Stimulated activated CD4-positive, alpha-beta T cell treated with anti-CD3 and anti-CD28 coated beads, Interleukin-1b, Interleukin-23, amount 100 ng/mL, for 4 hours (primary cell): ENCODE measurements at places on chromosomes 16 and 17.

DNA sequence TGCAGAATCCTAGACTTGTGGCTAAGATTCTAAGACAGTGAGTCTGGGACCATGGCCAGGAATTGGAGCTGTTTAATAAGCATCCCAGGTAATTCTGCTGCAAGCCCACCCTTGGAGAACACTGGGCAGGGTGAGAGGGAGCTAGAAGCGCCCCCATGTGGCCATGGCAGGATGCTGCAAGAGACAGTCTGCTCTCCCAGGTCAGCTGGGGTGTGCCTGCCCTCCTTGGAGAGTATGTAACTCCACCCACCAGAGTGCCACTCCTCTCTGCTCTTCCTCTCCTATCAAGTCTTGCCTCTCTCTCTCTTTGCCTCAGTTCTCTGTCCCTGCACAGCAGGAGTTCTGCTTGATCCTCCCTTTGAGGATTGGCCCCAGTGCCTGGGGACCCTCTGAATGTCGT lies 14.9 kb downstream of the RCVRN start:
- DNase-seq = no peak

DNA sequence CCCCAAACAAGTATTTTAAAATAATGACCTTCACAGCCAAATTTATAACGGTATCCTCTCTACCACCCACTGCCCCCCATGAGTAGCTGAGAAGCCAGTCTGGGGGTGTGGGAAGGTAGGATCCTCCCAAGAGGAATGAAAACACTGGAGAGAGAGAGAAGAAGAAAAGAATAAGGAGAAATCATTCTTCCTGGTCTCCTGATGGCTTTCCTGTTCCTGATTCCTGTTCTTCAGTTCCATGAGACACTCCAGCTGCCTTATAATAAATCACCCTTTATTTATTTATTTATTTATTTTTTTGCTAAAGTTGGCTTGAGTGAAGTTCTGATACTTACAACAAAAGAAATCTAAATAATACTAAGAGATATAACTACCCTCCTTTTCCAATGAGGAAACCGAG lies 56.4 kb upstream of the FAM20A start:
- no peak for DNase-seq

DNA sequence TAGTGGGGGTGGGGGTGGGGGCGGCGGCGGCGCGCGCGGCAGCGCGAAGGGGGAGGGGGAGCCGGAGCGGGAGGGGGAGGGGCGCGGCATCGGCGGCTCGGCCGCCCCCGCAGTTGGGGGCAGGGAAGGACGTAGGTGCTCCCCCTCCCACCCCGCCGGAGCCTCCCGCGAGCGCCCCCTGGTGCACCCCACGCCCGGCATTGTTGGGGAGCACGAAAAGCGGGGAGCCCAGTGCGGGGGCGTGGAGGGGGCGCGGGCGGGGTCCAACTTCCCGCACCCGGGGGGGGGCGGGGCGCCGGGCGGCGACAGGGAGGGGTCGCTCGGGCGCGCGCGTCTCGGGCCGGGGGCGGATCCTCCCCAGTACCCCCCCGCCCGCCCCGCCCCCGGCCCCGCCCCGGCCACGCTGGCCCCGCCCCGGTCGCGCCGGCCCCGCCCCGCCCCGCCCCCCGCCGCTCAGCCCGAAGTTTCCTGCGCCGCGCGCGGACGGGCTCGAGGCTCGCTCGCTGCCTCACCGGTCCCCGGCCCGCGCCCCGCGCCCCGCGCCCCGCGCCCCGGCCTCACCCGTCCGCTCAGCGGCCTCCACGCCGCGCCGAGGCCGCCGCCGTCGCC lies at the start of gene CACNA1H:
TSS of gene CACNA1H (plus strand) at position 456 of the 609 bp plus-strand sequence. CDS start 632 bp downstream, outside the sequence.
- peak; percentile 64 for DNase-seq

GRCh38 chr17:64065161-64065560 lies 44.7 kb upstream of the ICAM2 start:
- no peak for DNase-seq

DNA sequence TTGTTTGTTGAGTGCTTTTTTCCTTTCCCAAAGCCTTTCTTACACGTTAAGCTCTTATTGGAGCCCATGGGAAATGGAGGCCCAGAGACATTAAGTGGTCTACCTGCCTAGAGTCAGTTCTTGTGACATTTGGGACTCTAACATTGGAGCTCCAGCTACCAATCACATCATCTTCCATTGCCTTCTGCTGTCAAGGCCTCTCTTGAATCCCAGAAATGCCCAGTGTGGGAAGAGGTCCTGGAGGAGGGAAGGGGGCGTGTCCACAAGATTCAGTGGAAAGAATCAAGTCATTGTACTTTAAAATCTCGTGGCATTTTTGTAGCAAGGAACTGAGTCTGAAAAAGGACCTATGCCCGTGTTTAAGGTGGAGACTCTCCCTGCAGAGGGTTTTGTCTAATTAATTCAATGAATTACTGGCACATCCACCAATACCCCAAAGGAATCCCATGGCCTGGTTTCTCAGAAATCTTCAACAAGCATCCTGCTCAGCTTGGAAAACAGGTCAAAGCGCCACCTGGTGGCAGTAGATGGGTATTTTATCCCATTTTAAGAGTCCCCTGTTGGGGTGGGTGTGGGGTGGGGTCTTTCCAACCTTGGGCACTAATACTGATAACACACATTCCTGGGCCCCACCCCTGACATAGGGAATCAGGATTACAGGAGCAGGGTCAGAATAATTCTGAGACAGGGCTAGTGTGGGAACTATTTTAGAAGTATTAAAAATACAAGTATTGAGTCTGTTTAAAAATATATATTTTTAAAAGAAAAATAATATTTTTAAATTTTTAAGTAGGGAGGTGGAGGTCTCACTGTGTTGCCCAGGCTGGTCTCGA lies 24.6 kb downstream of the GPT2 start:
- DNase-seq = peak; percentile 46

DNA sequence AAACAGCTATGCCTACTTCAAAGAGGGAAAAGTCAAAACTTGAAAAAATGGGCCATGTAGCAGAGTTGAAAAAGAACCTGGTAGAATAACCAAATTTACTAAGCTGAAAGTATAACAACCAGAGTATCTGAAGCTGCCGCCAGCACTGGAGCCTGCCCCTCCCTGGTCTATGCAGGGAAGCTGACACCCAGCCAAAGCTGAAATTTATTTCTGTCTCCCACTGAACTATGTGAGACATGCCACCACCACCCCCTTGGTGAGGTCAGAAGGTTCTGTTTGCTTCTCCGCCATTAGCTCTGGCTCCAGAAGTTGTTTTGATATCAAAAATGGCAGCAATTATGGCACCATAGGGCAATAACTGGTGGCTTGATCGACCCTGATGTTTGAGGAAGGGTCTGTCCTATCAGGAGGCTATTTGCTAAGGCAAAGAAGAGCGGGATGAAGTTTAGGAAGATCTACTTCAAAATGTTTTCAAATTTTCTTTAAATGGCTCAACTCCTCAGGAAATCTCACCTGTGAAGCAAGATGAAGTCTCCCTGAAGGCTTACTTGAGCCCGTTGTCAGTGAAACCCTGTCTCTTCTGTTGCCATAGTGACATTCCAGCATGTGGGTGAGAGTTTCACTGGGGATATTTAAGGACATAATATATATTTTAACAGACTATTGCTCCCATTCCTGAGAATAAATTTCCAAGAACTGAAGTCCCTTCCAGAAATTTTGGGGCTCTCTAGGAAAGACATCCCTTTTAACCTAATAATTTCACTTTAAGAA lies 122.0 kb downstream of the COPRS start:
- DNase-seq = no peak

DNA sequence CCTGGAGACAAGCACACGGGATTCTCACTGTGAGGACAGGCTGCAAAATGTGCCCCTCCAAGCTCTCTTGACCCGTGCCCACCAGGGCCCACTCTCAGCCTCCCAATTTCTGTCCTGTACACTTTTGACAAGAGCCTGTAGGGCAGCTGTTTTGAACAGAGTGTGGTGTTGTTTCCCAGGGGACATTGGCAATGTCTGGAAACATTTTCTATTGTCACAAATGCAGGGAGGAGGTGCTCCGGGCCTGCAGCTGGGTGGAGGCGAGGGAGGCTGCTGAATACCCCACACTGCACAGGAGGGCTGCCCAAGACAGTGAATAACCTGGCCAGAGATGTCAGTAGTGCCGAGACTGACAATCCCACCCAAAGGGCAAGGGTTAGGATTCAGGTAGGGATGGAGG lies 10.5 kb downstream of the CEP295NL start:
- no peak for DNase-seq

DNA sequence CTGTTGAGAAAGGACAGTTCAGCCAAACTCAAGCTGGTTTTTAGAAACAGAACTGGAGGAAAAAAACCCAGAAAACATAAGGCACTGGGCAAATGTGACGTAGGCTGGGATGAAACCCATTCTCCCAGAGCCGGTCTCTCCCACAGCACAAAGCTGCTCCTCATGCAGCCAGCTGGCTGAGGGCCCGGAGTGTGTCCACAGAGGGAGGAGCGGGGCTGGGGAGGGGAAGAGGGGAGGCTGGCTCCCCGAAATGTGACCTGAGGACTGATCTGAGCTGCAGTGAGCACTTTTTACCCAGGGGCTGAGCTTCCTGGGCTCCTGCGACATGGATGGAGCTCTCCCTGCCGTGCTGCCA lies 20.8 kb downstream of the FOXF1 start:
- no peak for DNase-seq
